ENCODE measurements at places on chromosomes 6 and 20.
A peak's percentile ranks its signal among the peaks of the same experiment; 100 is the strongest.

- H3K4me3 ChIP-seq = peak overlapping the region; percentile 50
- no peak for DNase-seq
- peaks cover 31% of the 10 kb centered on the region for H3K36me3 ChIP-seq
- peak overlapping the region; percentile 86 for H3K27ac ChIP-seq
- no peaks in the 10 kb centered on the region for H3K27me3 ChIP-seq
Measured at GRCh38 chr6:17628873-17629272, 28.8 kb downstream of the FAM8A1 start.

DNA sequence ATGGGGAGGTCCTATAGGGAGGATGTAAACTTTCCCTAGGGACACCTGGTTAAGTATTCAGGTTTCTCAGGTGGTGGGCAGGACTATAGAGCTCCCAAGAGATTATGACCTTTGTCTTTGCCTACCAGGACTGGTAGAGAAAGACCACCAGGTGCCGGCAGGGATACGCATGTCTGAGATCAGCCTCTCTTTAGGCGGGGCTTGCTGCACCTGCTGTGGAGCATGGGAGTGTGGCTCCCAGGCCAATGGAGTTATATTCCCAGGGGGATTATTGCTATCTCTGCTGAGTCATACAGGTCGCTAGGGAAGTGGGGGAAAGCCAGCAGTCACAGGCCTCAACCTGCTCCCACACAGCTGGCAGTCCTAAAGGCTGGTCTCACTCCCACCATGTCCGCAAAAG lies 280.5 kb upstream of the MMS22L start:
- H3K27me3 ChIP-seq = no peaks in the 10 kb centered on the region
- no peak for DNase-seq
- no peak overlapping the region for H3K27ac ChIP-seq
- no peaks in the 10 kb centered on the region for H3K4me1 ChIP-seq

GRCh38 chr6:157984686-157985225 lies 3.1 kb downstream of the SYNJ2 start:
- peak; percentile 36 for DNase-seq
- H3K4me3 ChIP-seq = peak overlapping the region; percentile 75
- peaks cover 4% of the 10 kb centered on the region for H3K27me3 ChIP-seq
- H3K4me1 ChIP-seq = peaks cover 70% of the 10 kb centered on the region
- no peaks in the 10 kb centered on the region for H3K36me3 ChIP-seq
- H3K27ac ChIP-seq = peak overlapping the region; percentile 66

- peaks cover 47% of the 10 kb centered on the region for H3K36me3 ChIP-seq
- no peak for DNase-seq
- no peaks in the 10 kb centered on the region for H3K4me1 ChIP-seq
- no peak overlapping the region for H3K27ac ChIP-seq
- no peak overlapping the region for H3K4me3 ChIP-seq
- no peaks in the 10 kb centered on the region for H3K27me3 ChIP-seq
Measured at GRCh38 chr6:152226119-152226518, 411.0 kb downstream of the SYNE1 start.

- no peak for DNase-seq
- peaks cover 7% of the 10 kb centered on the region for H3K4me1 ChIP-seq
- H3K27me3 ChIP-seq = no peaks in the 10 kb centered on the region
Measured at GRCh38 chr6:136611133-136611532, 60.9 kb upstream of the MAP7 start.

- H3K4me1 ChIP-seq = peaks cover 73% of the 10 kb centered on the region
- H3K4me3 ChIP-seq = peak overlapping the region; percentile 86
- H3K27ac ChIP-seq = peak overlapping the region; percentile 97
- H3K27me3 ChIP-seq = no peaks in the 10 kb centered on the region
- no peak for DNase-seq
Measured at GRCh38 chr20:23083553-23084220, 2.4 kb downstream of the CD93 start.

DNA sequence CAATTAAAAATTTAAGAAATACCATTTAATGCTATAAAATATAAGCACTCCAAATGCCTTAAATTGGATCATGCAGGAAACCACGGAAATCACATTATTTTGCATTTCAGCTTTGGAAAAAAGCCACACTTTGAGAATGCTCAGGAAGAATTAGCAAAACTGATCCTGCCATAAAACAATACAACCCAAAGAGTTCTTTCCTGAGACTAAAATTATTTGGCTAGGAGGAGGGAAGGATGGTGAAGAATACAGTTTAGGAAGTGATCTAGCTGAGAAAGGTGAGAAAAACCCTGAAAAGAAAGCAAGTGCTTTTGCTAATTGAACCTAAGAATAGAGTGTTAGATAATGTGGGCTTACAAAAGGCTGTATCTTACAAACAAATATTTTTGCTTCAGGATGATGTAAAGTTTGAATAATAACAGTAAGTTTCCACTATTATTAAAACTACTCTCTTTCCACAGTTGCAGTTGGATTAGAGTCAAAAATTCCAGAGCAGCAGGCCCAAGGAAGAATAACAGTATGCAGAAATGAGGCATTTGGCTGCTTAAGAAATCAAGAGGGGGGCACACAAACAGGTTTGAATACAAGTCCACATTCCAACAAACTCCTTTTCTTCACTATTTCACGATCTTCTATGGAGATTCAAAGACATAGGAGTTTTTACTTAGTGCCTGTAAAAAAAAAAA lies 565.4 kb downstream of the RFPL4B start:
- no peaks in the 10 kb centered on the region for H3K4me1 ChIP-seq
- H3K36me3 ChIP-seq = no peaks in the 10 kb centered on the region
- H3K4me3 ChIP-seq = no peak overlapping the region
- DNase-seq = no peak
- H3K27me3 ChIP-seq = no peaks in the 10 kb centered on the region

DNA sequence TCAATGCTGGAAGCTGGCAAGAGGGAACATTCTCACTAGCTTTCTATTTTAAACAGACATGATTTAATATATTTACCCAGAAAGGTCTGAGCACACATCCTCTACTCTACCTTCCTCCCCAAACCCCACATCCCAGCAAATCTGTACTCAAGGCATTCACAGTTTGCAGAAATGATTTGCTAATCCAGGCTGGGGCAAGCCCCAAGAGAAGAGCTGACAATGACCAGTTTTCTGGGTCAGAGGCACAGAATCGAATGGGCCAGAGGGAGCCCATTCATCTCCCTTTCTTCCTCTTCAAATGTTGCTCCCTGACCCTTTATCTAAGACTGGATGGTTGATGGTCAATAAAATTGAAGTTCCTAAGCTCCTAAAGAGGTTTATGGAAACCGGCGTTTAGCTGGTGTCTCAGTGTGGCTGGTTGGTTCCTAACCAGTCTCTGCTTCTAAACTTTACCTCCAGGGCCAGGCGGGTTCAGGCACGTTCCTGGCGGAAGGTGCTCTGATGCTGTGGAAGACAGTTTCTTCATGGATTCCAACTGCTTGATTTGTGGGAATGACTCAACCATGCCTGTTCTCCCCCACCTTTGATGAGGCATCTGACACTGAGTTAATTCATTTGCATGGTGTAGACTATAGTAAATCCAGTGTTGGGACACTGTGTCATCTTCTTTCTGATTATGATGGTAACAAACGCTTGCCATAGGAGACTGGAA lies 96.4 kb upstream of the IYD start:
- peaks cover 7% of the 10 kb centered on the region for H3K27me3 ChIP-seq
- peaks cover 12% of the 10 kb centered on the region for H3K4me1 ChIP-seq
- H3K27ac ChIP-seq = no peak overlapping the region
- no peak overlapping the region for H3K4me3 ChIP-seq
- no peak for DNase-seq

DNA sequence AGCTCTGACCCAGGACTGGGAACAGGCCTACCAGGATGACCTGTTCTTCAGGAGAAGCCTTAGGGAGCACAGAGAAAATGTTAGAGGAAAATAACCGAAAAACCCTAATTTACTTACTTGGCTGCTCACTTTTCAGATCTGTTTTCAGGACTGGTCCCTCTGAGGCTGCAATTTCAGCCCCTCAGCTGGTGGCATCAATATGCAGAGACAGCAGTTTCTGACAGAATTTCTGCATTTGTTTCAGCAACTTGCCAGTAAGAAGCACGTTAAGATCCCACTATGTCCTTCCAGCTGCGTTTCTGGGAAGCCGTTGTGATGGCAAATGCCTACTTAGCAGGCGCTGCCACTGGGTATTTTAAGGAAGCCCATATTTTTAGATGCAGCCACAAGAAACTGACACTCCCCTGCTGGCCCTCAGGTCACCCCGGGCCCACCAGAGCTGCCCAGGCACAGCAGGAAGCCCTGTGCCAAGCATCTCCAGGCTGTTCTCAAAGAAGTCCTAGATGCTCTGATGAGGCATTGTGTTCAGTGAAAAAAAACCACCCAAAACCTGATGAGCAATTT lies 7.5 kb downstream of the YTHDF1 start:
- no peak for DNase-seq
- peaks cover 79% of the 10 kb centered on the region for H3K4me1 ChIP-seq
- peaks cover 19% of the 10 kb centered on the region for H3K36me3 ChIP-seq
- no peak overlapping the region for H3K27ac ChIP-seq
- H3K4me3 ChIP-seq = no peak overlapping the region

DNA sequence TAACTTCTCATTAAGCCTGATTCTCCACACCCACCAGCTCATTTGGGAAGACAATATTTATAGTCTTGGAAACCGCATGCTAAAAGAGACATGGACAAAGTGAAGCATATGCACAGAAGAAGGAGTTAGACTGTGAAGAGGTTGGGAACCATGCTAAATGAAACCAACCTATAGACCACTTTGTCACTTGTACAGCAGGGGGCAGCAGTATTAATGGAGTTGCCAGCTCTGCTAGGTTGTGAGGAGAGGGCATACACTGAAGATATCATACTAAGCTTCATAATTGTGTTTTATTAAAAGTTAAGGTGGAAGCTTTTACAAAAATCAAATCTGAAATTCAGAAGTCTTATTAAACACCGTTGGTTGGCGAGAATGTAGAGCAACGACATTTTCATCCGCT lies 38.3 kb upstream of the HMGCLL1 start:
- no peak for DNase-seq
- H3K27me3 ChIP-seq = no peaks in the 10 kb centered on the region
- H3K36me3 ChIP-seq = no peaks in the 10 kb centered on the region
- H3K27ac ChIP-seq = no peak overlapping the region
- no peaks in the 10 kb centered on the region for H3K4me1 ChIP-seq

DNA sequence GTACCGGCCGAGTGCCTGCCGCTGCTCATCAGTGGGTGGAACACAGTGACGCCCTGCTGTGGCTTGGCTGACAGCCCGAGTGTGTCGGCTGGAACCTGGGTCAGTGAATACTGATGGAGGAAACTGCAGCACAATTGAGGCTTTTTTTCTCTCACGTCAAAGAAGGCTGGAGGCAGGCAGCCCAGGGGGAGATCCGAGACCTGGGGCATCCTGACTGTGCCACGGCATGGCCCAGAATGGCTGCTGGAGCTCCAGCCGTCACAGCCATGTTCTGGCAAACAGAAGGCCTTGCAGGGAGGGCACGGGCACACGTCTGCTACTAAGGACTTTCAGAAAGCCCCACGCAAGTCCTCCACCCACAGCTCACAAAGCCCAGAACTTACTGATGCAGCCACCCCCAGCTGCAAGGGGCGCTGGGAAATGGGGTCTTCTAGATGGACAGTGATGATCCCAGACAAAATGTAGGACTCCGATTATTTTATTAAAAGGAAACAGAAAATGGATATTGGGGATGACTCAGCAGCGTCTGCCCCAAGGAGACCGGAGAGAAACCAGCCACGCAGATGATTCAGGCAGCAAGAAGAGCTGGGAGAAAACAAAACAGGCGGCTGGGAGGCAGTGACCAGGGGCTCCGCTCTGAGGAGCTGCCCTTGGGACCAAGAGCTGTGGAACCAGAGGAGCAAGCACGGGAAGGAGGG lies 140.0 kb downstream of the TAF4 start:
- no peaks in the 10 kb centered on the region for H3K27me3 ChIP-seq
- no peak overlapping the region for H3K4me3 ChIP-seq
- no peaks in the 10 kb centered on the region for H3K36me3 ChIP-seq
- DNase-seq = no peak

DNA sequence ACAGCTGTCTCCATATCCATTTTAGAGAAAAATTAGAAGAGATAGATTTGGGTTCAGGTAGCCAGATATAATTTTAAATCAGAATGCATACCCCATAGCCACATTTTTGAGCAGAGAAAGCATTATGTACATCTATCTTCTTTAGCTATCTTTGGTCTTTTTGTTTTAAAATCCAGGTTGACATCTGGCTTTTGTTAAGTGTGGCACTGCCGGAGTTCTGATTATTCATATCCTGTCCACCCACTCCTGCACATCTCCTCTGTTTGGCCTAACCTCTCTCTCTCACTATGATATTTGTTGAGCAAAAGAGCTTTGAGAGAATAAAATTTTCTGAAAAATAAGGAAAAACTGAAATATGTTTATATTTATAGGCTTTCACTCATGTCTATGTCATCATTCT lies 189.7 kb downstream of the PACRG start:
- H3K27me3 ChIP-seq = peaks cover 2% of the 10 kb centered on the region
- no peak overlapping the region for H3K27ac ChIP-seq
- DNase-seq = no peak
- H3K36me3 ChIP-seq = no peaks in the 10 kb centered on the region
